ENCODE measurements at places on chromosomes 2 and 18.

DNA sequence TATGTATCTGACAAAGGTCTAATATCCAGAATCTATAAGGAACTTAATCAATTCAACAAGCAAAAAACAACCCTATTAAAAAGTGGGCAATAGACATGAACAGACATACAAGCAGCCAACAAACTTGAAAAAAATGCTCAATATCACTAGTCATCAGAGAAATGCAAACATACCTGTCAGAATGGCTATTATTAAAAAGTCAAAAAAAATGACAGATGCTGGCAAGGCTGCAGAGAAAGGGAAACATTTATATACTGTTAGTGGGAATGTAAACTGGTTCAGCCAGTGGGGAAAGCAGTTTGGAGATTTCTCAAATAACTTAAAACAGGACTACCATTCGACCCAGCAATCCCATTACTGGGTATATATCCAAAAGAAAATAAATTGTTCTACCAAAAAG is 21.6 kb downstream of the SESTD1 start:
- no peak for DNase-seq

DNA sequence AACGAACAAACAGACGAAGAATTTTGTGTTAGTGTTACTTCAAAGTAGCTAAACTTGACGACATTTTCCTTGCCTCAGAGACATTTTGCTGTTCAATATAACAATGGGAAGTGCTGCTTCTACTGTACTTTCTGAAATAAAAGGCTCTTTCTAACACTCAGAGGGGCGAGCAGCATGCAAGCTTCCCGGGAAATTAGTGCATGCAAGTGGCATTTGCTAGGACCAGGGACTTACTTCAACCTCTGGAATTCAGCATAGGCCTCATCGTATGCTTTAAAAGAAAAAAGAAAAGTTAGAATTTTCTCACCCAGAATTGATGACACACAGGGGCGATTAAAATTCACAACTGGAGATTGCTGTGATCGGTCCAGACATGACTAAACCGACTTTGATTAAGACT is 62.5 kb upstream of the LPIN2 start:
- no peak for DNase-seq

DNA sequence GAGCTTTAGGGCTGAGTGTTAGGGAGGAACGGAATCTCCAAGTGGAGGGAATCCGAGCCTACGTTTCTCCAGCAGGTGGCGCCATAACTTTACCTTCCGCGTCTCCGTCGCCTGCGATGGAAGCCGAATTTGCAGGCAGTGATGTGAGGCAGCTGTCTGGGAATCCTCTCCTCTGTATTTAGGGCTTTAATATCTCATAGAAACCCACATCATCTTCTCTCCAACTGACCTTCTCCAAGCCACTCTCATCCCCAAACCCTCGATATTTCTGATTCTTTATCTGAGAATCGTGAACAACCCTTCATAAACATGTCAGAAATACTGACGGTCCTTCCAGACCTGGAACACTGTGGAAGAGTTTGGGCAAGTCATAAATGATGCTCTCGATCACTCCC is 27.5 kb downstream of the SIX2 start:
- DNase-seq = no peak

DNA sequence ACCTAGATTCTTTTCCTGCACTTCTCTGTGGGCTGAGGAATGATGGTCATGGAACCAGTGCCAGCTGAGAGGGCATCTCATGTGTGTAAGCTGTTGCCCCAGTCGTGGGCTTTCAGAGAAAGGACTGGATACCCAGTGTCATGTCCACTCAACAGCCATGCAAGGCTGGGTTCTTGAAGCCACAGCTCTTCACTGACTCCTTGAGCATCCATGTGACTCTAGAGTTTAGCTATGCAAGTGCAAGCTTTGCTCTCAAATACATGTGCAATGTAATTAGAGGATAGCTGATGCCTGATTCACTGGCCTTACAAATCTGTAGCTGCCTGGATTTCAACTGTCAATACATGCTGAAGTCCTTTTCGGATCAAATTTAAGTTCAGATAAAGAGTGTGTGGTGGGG is 46.8 kb upstream of the EML6 start:
- no peak for DNase-seq

- DNase-seq = peak; percentile 95
Measured at GRCh38 chr2:88055371-88056128, at the start of gene KRCC1. TSS of gene KRCC1 (minus strand) at chr2:88055783. CDS start at chr2:88028563, 27,220 bp downstream.
